ENCODE measurements at places on chromosomes 7 and 10. TPM values are rescaled to one million over a fixed set of nuclear protein-coding genes. Genes with fewer than 3 reads are reported as not detected.

DNA sequence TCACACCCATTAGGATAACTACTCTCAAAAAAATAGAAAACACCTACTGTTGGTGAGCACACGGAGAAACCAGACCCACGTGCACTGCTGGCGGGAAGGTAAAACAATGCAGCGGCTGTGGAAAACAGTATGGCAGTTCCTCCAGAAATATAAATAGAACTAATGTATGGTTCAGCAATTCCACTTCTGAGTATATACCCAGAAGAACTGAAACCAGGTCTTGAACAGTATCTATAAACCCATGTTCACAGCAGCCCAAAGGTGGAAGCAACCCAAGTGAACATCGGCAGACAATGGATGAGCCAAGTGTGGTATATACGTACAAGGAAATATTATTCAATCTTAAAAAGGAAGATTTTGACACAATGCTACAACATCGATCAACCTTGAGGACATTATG, 164.7 kb downstream of the ZMYND11 start:
- no peak for ATAC-seq

GRCh38 chr7:106987777-106988176, 56.7 kb upstream of the PRKAR2B start:
- ATAC-seq = no peak

DNA sequence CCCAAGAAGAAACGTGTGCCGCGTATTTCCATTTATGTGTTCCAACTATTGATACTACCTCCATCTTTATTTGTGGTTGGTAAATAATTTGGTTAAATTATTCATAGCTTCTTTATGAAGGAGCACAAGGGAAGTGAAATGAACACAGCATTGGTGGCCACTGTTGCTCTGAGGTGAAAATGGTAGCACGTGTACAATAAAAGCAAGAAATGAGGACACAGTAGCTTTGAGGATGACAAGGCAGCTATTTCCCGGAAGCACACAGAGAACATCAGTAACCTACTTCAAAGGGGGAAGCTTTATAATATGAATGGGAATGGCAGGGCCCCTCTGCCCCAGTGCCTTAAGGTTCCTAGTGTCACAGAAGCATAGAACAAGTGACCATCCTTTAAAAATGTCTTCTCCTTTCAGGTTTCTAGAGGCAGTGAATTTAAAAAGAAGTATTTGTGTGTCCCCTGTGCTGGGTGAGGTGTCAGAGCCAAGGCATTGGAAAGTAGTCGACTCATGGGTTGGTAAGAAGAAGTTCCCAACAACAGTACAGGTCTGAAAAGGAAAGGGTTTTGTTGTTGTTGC, 78.8 kb downstream of the SGMS1 start:
- ATAC-seq = no peak

DNA sequence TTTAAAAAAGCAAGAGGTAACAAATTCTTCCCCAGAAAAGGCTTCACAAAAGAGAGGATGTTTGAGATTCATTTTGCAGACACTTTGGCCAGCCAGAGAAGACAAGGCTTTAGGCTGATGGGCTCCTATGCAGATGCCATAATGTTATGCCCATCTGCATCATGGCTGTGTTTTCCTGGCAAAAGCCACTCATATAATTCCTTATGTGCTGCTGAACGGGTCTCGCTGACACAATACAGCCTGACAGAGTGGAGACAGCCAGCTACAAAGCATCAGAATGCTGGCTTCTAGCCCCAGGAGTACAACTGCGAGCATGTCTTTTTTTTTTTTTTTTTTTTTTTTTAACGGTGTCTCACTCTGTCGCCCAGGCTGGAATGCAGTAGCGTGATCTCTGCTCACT, 1157.4 kb upstream of the AUTS2 start:
- ATAC-seq = no peak

DNA sequence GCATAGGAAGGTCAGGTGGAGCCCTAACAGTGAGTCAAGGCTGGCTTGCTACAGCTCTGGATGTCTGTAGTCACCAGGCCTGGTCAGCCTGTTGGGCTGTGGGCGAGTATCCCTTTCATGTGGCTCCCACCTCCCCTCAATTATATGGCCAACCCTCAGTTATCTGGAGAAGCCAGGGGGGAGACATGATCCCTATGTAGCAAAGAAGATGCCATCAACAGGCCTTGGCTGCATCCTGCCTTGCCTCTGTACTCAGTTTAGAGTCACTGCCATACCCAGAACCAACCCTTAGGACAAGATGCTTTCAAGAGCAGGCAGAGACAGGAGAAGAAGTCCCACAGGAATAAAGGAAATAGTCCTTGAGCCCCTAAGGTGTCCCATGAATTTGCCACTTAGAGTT, 763.9 kb downstream of the GRID1 start:
- no peak for ATAC-seq

- ATAC-seq = no peak
These were observed 1.4 kb upstream of the DOCK1 start for GRCh38 chr10:126903656-126904360.

- no peak for ATAC-seq
These were observed 463.3 kb upstream of the PODXL start for GRCh38 chr7:132019703-132020102.

DNA sequence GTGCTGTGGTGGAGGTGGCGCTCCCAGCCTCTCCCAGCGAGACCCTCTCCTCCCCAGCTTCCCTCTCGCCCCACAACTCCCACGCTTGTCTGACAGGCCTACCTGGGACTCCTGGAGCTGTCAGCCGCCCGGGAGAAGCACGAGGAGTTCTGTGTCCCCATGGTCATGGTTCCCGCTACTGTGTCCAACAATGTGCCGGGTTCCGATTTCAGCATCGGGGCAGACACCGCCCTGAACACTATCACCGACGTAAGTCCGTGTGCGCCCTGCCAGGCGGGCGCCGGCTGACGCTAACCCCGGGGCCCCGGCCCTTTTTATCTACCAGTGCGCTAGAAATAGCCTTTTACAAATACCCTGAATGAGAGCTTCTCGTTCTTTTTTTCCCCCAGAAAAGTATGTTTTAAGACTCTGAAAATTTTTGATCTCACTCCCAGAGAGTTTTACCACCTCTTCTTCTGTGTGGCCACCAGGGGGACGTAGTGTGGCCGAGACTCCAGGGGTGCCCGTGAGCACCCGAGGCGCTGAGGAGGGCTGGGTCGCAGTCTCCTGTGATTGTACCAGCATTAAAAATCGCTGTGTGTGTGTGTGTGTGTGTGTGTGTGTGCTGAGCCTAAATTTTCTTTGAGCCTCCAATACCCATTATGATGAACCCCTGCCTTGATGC, 52.6 kb downstream of the PFKP start:
- ATAC-seq = no peak

DNA sequence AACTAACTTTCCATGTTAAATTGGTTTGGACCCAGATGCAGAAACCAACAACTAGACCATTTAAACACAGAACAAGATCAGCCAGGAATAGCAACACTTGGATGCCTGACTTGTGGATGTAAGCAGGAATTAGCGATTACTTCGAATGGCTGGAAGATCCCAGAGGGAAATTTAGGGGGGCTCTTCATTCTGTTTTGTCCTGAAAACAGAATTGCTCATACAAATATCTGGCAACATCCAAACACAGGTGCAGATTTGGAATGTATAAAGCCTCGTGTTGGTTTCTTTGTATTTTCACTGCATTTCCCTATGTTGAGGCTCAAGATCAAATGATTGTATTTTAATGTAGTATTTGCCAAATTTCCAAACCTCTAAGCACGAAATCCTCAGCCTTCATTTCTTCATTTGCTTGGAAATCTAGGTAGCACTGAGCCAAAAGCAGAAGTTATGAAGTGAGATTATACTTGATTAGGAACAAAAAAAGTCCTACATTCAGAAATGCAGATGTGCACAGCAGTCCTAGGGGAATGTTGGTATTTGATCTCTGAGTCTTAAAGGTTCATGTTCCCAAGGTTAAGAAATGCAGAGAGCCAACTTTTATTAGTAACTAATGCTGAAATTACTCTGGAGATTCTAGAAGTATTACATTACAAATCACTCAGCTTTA, 248.7 kb upstream of the TCF7L2 start:
- ATAC-seq = no peak

- ATAC-seq = no peak
These were observed 2.0 kb downstream of the RHEB start for GRCh38 chr7:151517601-151518104.

GRCh38 chr7:17274551-17275245, 23.8 kb upstream of the AHR start:
- ATAC-seq = peak; percentile 25

- ATAC-seq = no peak
These were observed 21.3 kb downstream of the CYP2W1 start for GRCh38 chr7:1004018-1004852.

- ATAC-seq = no peak
These were observed 136.8 kb downstream of the EXOC4 start for GRCh38 chr7:133389727-133390126.

DNA sequence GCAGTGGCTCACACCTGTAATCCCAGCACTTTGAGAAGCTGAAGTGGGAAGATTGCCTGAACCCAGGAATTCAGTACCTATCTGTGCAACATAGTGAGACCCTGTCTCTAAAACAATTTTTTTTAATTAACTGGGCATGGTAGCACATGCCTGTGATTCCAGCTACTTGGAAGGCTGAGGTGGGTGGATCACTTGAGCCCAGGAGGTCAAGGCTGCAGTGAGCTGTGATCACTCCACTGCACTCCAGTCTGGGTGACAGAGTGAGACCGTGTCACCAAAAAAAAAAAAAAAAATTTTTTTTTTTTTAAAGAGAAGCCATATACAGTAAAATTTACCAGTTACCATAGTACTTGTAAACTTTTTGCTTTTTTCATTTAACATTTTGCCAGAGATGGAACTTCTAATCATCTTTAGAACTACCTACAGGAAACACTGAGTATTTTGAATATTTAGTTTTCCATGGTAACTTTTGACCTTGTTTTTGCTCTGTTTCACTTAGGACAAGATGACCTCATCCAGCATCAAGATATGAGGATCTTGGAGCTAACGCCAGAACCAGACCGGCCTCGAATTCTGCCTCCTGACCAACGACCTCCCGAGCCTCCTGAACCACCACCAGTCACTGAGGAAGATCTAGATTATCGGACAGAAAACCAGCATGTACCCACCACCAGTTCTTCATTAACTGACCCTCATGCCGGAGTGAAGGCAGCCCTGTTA, 40.6 kb downstream of the MPLKIP start:
- no peak for ATAC-seq

- ATAC-seq = no peak
These were observed 221.7 kb downstream of the KLF6 start for GRCh38 chr10:3563298-3563697.

- ATAC-seq = no peak
These were observed 7.8 kb upstream of the LRRC27 start for GRCh38 chr10:132324186-132324585.

DNA sequence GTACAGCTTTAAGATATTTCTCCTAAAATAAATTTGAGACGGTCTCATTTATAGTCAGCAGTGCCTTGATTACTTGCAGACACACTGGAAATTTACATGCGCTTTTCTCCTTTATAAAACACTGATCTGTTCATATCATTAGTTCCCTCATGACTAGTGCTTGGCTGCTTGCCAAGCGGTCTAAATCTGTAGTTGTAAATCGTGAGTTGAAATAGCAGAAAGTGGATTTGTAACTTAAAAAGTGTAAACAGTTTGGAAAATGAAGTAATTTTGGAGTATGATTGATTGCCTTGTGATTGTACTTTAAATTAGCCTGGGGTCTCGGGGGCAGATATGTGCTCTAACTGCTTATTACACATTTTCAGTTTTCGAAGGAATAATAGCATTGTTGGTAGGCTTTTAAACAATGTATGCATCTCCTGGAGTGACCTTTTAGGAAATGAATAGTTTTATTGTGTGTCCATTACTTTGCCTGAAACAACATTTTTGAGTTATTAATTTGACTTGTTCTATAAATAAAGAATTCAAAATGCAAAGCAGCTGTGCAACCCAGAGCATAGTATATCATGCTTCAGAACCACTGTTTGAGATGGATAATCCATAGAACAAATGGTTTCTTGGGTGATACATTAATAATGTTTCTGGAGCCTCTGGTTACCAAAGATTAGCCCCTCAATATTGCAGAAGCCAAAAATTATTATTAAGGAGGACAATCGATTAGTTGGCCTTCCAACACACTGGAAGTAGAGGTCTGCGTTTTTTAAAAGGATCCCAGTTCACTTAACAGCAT, 73.3 kb downstream of the ARID5B start:
- no peak for ATAC-seq

GRCh38 chr7:1296356-1296981, 63.8 kb downstream of the UNCX start:
- ATAC-seq = no peak

- ATAC-seq = no peak
These were observed 3.1 kb upstream of the LDB3 start for GRCh38 chr10:86665218-86665607.

DNA sequence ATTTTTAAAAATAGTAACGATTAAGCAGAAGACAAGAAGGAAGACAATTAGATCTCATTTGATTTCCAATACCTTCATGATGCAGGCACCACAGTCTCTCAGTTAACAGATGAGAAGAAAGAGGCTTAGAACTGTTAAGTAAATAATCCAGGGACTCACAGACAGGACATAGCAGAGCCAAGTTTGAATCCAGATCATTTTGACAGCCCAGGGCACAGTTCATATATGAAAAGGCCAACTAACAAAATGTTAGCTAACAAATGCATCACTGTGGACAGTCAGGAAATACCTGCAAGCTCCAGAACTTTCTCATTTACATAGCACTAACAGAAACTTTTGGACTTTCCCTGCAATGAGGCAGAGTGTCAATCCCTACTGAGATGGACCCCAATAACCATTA, 4.2 kb upstream of the NPSR1 start:
- no peak for ATAC-seq

- no peak for ATAC-seq
These were observed 176.1 kb upstream of the TNS3 start for GRCh38 chr7:47757921-47758411.

DNA sequence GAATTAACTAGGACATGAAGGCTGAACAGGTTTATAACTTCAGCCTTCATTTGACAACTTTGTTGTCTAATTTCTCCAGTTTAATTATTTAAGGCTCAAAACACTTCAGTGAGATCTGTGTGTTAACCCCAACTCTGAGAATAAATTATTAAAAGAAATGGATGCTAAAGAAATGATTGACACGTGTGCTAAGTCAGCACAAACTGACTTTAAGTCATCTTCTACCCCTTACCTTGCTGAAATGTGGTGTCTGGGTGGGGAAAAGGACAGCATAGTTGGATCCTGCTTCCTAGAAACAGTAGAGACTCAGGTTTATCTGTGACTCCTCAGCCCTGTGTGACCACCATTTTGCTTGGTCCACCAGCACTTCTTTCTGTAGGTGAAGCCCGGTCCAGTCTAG, 324.8 kb upstream of the NPSR1 start:
- ATAC-seq = no peak

- ATAC-seq = peak; percentile 21
These were observed 29.8 kb downstream of the C10orf67 start for GRCh38 chr10:23314835-23315239.

GPR158 gene
- 0.88 TPM for total RNA-seq

SORCS1 gene
- 0.31 TPM for total RNA-seq

IFIT3 gene
- total RNA-seq = 0.92 TPM

UNCX gene
- total RNA-seq = not detected

PRLHR gene
- total RNA-seq = 0.15 TPM

GRID2IP gene
- total RNA-seq = 0.38 TPM

ZNF425 gene
- total RNA-seq = 3.3 TPM

MMP21 gene
- 0.14 TPM for total RNA-seq
